ENCODE measurements at places on chromosomes 2 and 18.

DNA sequence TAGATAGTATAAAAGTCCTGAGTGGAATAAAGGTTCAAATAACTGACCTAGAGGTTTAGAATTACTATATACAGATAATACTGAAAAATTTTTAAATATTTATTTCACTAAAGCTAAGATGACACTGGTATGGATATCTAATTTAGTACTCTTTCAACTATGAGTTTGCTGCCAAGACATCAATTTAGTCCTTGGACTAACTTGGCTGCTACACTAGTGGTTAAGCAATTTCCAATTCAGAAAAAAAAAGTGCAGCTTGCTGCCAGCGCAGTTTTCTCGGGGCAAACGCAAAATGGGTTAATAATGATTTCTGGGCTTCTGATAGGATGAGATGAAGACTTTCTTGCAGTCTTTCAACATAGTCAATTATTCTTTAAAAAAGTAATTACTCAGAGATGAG, 10.8 kb downstream of the BUB1 start:
- DNase-seq: no peak

GRCh38 chr2:188984680-188985079, 10.5 kb downstream of the COL3A1 start:
- DNase-seq: no peak

- DNase-seq: no peak
Observed at GRCh38 chr2:105437708-105438103, 38.9 kb upstream of the FHL2 start.

DNA sequence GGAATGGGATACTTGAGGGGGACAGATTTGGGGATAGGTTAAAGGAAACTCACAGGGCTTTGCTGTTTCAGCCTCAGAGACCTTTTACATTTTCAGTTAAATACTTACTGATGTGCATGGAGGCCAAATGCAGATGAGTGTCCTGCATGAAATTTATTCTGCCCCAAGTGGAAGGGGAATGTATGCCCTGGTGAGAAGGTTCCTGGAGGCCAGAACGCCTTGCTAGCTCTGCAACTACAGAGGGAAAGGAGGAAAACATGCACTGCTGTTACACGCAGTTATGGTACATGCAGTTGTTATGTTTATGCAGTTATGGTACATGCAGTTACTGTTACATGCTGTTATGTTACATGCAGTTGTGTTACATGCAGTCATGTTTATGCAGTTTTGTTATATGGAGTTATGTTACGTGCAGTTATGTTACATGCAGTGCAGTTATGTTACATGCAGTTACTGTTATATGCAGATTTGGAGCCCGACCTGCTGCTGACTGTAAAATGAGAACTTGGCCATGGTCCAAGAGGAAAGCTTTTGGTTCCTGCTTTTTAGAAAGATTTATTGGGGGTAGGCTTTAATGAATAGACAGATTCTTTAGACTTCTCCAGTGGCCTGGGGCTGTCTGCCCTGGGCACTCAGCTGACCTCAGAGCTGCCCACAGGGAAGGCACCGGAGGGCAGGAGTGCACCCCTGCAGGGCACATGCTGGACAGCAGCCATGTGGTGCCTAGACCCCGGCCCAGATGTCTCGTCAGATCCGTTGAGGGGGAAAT, 84.1 kb downstream of the LDLRAD4 start:
- no peak for DNase-seq

GRCh38 chr2:8234757-8235374, 447.0 kb upstream of the ID2 start:
- DNase-seq: no peak

DNA sequence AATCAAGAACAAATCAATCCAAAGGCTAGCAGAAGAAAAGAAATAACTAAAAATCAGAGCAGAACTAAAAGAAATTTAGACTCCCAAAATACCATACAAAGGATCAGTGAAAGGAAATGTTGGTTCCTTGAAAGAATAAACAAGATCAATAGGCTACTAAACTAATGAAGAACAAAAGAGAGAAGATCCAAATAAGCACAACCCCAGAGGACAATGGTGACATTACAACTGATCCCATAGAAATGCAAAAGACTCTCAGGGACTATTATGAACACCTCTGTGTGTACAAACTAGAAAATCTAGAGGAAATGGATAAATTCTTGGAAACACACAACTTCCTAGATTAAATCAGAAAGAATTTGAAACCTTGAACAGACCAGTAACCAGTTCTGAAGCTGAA, 1186.9 kb downstream of the LRP1B start:
- no peak for DNase-seq

DNA sequence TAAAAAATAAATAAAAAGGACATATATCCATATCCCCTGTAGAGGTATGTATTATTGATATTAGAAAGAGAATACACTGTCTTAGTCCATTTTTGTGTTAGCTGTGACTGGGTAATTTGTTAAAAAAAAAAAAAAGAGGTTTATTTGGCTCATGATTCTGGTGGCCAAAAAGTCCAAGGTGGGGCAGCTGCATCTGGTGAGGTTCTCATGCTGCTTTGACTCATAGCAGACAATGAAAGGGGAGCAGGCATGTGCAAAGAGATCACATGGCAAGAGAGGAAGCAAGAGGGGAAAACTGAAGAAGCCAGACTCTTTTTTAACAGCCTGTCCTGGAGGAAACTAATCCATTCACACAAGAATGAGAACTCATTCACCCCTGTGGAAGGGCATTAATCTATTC, 101.6 kb upstream of the MAP4K3 start:
- DNase-seq: no peak
